ENCODE measurements at places on chromosomes 11 and 22. TPM values are rescaled to one million over a fixed set of nuclear protein-coding genes. Genes with fewer than 3 reads are reported as not detected.

The WNT7B gene
- not detected for total RNA-seq

The PRODH gene
- 0.17 TPM for total RNA-seq

The SOX6 gene
- total RNA-seq = not detected

The KDELR3 gene
- total RNA-seq = 0.55 TPM

The IGLL1 gene
- not detected for total RNA-seq

The RBMXL2 gene
- total RNA-seq = not detected
